ENCODE measurements at places on chromosomes 1 and 21.

GRCh38 chr1:201288765-201289164 lies 5.5 kb downstream of the PKP1 start:
- DNase-seq = no peak

GRCh38 chr1:197284966-197285365 lies 16.9 kb downstream of the CRB1 start:
- DNase-seq = no peak

DNA sequence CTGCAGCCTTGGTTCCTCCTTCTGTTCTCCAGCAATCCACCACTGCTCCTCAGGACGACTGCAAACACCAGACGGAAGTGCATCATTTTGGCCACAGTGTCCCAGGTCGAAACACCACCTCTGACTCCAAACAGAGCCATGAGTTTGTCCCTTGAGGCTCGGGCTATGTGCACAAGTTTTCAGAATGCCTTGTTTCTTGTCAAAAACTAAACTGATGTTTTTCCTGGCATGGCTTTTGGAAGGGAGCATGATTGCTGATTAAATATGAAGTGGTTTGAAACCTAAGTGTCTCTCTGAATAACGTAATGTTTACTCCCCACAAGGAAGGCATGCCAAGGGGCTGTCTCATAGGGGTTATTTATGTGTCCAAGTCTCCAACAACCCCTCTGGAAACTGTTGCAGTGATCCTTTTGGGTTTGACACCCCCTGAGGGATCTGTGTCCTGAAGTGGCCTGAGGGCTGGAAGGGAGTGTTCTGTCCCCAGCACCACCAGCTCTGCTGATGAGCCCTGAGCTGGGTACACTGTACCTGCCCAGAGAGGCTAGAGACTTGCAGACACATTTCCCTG lies 132.7 kb downstream of the PLPP3 start:
- no peak for DNase-seq

DNA sequence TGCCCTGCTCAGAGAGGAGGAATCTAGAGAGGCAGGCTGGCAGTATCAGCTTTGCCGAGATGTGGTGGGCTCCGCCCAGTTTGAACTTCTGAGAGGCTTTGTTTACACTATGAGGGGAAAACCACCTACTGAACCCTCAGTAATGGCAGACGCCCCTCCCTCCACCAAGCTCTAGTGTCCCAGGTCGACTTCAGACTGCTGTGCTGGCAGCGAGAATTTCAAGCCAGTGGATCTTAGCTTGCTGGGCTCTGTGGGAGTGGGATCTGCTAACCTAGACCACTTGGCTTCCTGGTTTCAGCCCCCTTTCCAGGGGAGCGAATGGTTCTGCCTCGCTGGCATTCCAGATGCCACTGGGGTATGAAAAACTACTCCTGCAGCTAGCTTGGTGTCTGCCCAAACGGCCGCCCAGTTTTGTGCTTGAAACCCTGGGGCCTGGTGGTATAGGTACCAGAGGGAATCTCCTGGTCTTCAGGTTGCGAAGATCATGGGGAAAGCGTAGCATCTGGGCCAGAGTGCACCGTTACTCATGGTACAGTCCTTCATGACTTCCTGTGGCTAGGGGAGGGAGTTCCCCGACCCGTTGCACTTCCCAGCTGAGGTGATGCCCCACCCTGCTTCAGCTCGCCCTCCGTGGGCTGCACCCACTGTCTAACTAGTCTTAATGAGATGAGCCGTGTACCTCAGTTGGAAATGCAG lies 43.6 kb downstream of the C21orf91 start:
- no peak for DNase-seq

- DNase-seq = no peak
Measured at GRCh38 chr1:81573458-81573857, 227.3 kb upstream of the ADGRL2 start.

- no peak for DNase-seq
Measured at GRCh38 chr1:51919684-51920083, 41.2 kb upstream of the NRDC start.

GRCh38 chr21:16082038-16082816 lies 352.4 kb downstream of the USP25 start:
- DNase-seq = no peak

GRCh38 chr1:167839009-167839408 lies 74.9 kb downstream of the ADCY10 start:
- no peak for DNase-seq

DNA sequence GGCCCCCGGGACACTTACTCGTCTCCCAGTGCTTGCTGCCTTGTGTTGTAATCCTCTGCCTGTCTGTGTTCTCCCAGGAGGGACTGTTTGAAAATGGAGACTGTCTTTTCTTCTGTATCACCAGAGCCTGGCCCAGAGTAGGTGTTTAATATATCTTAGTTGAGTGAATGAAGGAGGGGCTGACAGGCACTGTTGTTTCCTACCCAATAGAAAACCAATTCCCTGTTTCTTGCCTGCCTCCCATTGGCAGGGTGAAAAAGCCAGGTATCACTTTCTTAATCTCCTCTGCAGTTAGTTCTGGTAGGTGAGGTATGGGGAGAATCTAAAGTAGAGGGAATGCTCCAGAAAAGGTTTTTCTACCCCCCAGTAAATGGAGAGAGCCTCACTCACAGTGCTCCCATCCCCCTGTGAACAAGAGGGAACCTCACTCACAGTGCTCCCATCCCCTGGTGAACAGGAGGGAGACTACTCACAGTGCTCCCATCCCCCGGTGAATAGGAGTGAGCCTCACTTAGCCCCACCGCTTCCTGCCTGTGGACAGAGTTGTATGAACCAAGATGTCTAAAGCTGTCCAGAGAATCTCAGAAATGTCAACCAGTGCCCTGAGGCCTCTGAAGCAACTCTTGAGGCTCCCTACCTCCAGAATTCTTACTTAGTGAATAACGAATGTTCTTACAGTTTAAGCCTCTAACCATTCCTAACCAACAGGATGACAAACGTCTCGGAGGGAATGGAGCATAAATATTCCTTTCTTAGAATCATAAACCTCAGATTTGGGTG lies at the start of gene GJA5:
Gene GJA5, minus strand, starts transcription at position 122 of the 780 bp plus-strand sequence. CDS start 1,364 bp downstream, outside the sequence.
- DNase-seq = no peak

- no peak for DNase-seq
Measured at GRCh38 chr1:234697015-234697414, 87.0 kb upstream of the IRF2BP2 start.

DNA sequence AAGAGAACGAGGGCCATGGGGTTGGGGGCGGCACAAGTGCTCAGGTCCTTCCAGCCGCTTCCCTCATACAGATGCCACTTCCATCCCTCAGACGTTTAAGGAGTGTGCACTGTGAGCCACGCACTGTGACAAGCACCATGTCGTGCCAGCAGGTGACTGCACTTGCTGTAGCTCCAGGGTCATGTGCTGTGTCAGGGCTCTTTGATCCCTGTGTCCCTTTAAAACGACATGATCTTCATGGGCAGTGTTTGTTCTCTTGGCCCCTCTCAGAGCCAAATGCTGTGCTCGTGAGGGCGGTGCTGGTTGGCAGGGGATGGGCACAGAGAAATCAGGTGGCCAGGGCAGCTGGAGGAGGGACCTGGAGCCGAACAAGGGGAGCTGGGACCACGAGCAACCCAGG lies 19.9 kb downstream of the IL10RB start:
- no peak for DNase-seq

Data from stimulated activated CD4-positive, alpha-beta T cell treated with anti-CD3 and anti-CD28 coated beads, Interleukin-1b, Interleukin-23, amount 100 ng/mL, for 1 hour (primary cell).